RPMI8226 (cell line): ENCODE measurements at places on chromosomes 3 and 15.

DNA sequence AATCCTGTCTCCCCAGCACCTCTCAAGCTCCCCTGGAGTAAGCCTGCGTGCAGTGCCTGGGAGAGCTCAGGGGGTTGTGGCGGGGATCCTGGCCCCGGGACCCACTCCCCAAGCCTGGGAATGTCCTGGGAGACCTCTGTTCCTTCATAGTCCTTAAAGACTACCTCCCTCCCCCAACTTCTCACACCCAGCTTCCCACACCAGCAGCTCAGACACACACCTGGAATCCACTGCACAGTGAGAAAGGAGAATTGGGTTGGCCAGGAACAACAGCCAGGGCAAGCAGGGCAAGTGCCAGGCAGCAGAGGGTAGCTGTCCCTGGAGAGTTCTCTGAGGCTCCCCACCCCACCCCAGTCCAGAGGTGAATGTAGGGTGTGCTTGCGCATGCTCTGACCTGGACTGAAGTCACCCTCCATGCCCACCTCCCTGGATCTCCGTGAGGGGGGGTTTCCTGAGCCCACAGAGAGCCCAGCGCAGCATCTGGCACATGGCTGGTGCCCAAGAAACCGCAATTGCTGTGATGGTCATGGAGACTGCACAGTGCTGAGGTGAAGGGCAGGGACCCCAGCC, 22.2 kb downstream of the PSTPIP1 start:
- DNase-seq: no peak

DNA sequence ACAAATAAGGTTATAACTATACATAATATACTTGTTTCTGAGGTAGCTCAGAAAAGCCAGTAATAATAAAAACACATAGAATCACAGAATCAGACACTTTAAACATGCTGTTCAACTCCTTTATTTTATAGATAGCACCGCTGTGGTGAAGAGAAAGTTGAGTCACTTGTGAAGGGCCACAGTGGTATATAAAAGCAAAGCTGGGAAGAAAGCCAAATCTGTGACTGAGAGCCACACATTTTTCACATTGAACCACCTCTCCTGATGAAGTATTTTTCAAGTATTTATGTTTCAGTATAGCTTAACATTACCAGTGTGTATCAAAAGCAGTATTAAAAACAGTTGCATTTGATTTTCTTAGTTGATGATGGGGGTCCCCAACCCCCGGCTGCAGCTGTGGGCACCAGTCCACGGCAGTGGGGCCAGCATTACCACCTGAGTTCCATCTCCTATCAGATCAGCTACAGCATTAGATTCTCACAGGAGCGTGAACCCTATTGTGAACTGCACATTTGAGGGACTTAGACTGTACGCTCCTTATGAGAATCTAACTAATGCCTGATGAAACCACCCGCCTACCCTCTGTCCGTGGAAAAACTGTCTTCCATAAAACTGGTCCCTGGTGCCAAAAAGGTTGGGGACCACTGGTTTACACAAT, 46.2 kb downstream of the TBL1XR1 start:
- peak; percentile 83 for DNase-seq

GRCh38 chr3:123712077-123712860, 127.4 kb upstream of the HACD2 start:
- DNase-seq: no peak

- DNase-seq: peak; percentile 78
These were observed 78.0 kb upstream of the SLC25A36 start for GRCh38 chr3:140863580-140864009.

- DNase-seq: no peak
These were observed 19.5 kb downstream of the ACVR2B start for GRCh38 chr3:38473229-38473628.
